ENCODE measurements at places on chromosomes 7 and 10.

DNA sequence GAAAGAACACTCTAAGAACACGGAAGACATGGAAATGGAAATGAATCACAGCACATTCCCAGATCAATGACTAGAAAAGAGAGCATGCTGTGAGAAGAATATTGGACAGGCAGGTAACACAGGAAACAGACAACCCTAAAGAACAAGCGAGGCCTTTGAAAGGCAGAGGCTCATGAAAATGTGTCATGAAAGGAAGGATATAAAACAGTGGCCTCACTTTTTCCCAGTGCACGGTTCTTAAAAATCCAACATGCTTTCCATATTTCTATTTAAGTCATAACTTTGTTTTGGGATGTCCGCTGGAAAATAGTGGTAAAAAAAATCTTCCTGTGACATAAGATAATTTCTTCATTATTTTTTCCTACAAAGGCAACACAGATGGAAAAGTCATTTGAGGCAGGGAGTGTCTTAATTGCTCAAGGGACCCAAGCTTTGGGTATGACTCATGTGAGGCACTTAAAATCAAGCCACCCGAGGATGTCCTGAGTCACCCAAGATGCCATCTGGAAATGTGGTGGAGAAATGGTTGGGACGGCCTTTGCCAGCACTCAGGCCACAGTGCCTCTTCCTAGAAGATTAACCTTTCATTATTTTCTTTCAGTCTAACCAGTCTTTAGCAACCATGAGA is 17.0 kb downstream of the ITIH5 start:
- DNase-seq: no peak

GRCh38 chr7:128172963-128173362 is 68.1 kb upstream of the LEP start:
- DNase-seq: no peak

DNA sequence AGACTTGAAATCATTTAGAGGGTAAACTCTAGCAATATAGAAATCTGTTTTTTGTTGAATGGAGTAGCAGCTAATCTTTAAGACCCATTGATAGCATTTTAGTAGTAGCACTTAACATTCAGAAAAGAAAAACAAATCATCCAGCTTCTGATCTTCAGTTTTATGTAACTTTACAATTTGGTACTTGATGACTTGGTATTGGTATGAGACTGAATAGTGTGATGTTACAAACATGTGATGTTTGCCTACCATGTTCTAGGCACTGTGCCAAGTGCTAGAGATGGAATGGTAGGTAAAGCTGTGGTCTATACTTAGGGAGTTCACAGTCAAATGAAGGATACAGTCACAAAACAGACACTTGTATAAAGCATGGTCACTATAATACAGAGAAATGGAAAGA is 21.3 kb downstream of the ZEB1 start:
- DNase-seq: no peak

GRCh38 chr10:110859206-110859972 is 12.3 kb upstream of the PDCD4 start:
- no peak for DNase-seq

- DNase-seq: no peak
Measured at GRCh38 chr10:47450442-47450841, 33.5 kb downstream of the ANXA8 start.

GRCh38 chr10:52469970-52470705 is 156.1 kb downstream of the DKK1 start:
- no peak for DNase-seq

GRCh38 chr10:15485684-15486316 is 114.7 kb upstream of the FAM171A1 start:
- no peak for DNase-seq
